Mesendoderm (in vitro differentiated cells): ENCODE measurements at places on chromosomes 5 and 9.
A peak's percentile ranks its signal among the peaks of the same experiment; 100 is the strongest.

GRCh38 chr5:80109646-80110478 is 74.7 kb downstream of the THBS4 start:
- DNase-seq: no peak

GRCh38 chr9:3825721-3826120 is 299.9 kb upstream of the RFX3 start:
- peak; percentile 22 for DNase-seq

DNA sequence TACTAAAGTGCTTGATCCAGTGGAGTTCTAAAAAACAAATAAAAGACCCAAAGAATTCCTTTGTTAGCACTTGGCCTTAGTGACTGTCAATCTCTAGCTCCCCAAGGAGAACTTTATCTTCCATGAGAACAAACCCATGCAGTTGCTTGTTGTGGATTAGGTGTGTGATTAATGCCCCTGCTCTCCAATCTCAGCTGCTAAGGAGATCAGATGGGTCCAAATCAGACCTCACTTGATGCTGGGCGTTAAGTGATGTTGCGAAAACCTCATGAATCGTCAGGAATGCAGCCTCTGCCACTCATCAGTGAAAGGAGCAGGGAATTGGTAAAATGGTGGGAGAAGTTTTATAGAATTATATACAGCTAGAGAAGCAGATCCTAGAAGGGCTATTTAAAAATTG is 133.7 kb downstream of the DMAC1 start:
- DNase-seq: peak; percentile 89

GRCh38 chr9:126794441-126794840 is 10.4 kb upstream of the ZBTB43 start:
- no peak for DNase-seq

- DNase-seq: no peak
These were observed 261.6 kb downstream of the BNC2 start for GRCh38 chr9:16608906-16609305.

DNA sequence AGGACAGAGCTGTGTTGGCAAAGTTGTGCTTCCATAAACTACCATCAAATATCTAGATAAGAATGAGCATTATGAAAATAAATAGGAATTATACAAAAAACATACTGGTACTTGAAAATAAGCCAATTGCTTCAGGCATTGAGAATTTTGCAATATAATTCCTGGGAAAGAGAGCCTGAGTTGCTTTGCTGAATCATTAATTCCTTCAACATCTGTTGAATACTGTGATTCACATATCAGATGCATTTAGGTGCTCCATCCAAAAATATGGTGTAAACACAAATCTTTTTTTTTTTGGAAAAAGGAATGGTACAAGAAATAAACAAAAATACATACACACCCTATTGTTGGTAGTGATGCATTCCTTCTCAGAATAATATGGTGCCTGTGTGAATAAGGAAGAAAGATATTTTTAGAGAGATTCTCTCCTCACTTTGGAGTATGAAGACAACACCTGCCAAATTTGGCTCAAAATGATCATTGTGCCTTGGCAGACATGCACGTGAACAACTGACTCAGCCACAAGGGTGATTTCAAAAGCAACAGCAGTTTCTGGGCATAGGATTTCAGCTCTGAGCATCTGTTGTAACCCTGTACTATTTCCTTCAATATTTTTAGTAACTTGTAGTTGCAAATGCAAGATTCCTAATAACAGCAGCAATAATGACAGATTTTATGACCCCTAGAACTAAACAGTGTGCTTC is 96.7 kb downstream of the CAVIN4 start:
- DNase-seq: no peak
